ENCODE measurements at places on chromosomes 3 and 15.

GRCh38 chr15:68081869-68082505 is 27.9 kb downstream of the PIAS1 start:
- no peak for DNase-seq

- no peak for DNase-seq
Observed at GRCh38 chr3:196883361-196883760, 15.6 kb downstream of the SENP5 start.

- DNase-seq: no peak
Observed at GRCh38 chr3:4849136-4849535, 130.1 kb upstream of the BHLHE40 start.

GRCh38 chr3:170809007-170809974 is 60.7 kb downstream of the RPL22L1 start:
- no peak for DNase-seq

DNA sequence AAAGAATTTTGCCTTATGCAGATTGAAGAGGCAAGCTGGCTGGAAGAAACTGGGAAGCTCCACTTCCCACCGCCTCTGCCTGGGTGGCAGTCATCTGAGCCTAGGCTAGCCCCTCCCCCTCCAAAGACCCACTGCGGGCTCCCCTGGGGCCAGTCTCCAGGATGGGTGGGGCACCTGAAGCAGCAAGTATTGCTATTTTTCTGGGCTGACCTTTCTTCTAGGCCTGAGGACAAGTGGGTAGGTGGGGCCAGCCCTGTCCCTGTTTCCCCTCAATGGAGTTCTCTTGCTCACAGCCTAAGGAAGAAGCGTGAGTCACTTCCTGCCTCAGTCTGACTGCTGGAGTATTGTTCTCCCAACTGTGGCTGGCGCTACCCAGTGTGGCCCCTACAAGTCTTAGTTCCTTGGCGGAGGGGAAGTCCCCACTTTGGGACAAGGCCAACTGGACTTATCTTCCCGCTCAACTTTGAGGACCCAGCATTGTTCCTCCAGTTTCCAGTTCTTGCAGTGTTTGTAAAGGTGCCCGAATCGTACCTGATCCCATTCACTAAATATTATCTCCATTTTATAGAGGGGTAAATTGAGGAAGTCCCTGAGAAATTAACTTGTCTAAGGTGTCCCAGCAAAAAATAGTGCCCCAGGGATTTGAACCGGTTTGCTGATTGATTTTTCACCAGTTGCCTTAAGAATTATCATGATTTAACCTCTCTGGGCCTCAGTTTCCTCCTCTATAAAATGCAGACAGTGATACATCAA is 1.4 kb downstream of the FURIN start:
- DNase-seq: no peak

GRCh38 chr3:21446945-21447475 is 304.0 kb downstream of the ZNF385D start:
- DNase-seq: no peak

GRCh38 chr15:31384568-31384967 is 57.9 kb downstream of the KLF13 start:
- DNase-seq: no peak

DNA sequence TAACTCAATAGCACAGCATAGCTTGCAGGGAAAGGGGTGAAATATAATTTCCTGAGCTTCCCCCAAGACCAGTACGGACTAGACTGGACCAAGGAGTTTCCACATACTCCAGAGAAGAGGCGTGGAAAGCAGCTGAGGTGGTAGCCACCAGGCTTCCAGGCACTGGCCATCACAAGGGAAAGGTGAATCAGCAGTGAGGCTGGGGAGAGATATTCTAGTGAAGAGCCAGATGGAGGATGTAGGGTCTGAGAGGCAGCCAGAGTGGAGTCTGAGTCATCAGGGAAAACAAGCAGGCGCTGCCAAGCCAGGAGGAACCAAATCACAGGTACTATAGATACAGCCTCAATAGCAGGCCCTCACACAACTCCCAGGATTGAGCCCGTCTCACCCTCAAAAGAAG is 9.6 kb upstream of the RASA2 start:
- no peak for DNase-seq

- DNase-seq: no peak
Observed at GRCh38 chr15:90588427-90588826, 58.7 kb downstream of the CRTC3 start.

DNA sequence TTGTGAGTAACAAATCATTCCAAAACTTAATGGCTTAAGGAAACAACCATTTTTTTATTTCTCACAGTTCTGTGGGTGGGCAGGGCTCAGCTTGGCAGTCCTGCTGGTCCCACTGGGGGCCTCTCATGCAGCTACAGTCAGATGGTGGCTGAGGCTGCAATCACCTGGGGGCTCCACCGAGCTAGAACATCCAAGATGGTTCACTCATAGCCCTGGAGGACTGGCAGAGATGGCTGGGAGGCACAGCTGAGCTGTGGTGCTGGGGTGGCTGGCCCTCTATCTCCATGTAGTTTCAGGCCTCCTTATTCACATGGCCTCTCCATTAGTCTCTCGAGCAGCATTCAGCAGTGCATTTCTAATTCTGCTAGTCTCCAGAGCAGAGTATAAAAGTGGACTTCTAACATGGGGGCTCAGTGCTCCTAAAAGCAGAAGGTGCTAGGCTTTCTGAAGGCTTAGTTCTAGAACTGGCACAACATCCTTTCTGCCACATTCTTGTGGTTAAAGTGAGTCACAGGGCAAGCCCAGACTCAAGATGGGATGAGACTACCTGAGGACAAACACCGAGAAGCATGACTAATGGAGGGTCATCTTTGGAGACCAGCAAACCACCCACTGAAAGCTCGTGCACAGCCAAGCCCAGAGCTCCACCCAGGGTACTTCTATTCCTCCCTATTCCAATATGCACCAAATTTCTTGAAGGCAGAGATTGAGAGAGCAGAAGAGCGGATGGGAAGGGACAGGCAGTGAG is 6.3 kb downstream of the CAV3 start:
- DNase-seq: no peak

GRCh38 chr3:158711886-158712285 is 20.4 kb downstream of the RARRES1 start:
- DNase-seq: no peak

DNA sequence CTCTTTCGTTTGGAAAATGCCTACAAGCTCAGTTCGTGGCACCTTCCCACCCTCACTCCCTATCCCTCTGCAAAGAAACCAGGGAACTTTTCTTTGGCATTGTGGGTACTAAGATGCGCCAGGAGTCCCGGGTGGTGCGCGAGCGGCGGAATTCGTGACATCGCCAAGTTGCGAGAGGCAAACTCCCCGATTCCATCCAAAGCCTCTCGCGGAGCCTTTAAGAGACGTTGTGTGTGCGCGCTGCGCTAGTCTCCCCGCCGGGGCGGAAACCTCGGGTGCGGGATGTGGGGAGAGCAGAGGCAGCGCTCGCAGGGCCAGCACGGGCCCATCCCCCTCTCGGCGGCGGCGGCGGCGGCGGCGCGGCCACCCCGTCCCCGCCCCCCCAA is 443 bp upstream of the NR2F2 start:
- no peak for DNase-seq

DNA sequence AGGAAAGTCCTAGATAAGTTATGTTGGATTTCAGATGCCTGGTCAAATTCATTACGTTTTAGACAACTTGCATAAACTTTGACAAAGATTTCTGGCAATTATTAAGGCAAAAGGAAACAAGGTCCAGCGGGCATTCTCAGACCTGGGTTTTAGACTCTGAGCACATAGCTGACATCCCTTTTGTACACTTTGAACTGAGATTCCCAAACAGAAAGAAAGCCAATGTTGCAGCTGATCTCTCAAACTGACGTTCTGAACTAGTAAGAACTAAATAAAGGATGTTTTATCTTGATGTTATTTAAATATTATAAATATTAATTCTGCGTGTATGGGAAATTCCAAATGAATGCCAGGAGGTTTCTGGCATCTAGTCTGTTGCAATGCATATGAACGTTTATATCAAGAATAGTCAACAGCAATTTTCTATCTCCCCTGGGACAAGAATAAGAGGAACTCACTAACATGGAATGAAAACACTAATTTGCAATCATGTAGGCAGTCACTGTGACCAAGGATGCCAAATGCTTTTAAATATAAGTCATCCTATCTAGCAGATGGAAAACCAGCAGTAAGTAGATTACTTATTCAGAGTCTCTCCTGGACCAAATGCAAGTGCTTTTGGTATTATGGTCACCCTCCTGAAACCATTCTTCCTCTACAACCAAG is 202.1 kb downstream of the GREM1 start:
- DNase-seq: no peak

- DNase-seq: no peak
Observed at GRCh38 chr3:144031938-144032337, 60.3 kb downstream of the DIPK2A start.

GRCh38 chr3:25288413-25288812 is 139.7 kb upstream of the RARB start:
- no peak for DNase-seq

- no peak for DNase-seq
Observed at GRCh38 chr3:31027191-31027761, 132.8 kb upstream of the GADL1 start.

DNA sequence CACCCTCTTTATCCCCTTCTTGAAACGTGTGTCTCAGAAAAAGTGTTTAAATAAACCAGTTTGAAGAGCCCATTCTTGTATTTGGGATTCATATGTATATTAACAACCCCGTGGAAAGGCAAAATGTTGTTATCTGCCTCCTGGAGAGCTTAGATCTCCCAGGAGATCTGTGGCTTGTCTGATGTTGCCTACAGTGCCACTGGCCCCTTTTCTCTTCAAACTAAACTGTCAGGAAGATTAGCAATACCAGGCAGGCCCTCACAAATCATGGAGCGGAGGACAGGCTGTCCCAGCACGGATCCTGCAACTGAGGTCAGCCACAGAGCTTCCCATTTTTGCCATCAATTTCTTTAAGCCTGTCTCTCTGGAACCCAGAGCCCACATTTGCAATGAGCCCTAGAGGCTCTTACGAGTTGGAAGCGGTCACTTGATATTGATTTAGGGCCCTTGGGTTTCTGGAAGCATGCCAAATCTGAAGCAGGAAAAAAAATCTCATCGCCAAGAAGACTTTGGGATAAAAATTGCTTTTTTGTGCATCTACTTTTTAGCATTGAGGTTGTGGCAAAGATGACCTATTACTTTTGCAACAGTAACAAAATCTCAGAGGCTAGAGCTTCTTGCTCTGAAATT is 234.1 kb downstream of the OPA1 start:
- no peak for DNase-seq

GRCh38 chr15:53576841-53577240 is 182.6 kb downstream of the WDR72 start:
- DNase-seq: no peak

DNA sequence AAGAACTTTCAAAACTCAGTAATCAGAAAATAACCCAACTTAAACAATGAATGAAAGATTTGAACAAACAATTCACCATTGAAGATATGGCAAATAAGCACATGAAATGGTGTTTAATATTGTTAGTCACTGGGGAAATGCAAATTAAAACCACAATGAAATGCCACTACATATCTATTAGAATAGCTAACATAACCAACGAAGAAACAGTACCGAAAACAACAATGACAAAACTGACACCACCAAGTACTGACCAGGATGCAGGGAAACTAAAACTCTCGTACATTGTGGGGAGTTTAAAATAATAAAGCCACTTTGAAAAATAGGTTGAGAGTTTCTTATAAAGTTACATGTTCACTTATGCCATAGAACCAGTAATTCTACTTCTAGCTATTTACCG is 69.1 kb downstream of the KBTBD8 start:
- DNase-seq: no peak

DNA sequence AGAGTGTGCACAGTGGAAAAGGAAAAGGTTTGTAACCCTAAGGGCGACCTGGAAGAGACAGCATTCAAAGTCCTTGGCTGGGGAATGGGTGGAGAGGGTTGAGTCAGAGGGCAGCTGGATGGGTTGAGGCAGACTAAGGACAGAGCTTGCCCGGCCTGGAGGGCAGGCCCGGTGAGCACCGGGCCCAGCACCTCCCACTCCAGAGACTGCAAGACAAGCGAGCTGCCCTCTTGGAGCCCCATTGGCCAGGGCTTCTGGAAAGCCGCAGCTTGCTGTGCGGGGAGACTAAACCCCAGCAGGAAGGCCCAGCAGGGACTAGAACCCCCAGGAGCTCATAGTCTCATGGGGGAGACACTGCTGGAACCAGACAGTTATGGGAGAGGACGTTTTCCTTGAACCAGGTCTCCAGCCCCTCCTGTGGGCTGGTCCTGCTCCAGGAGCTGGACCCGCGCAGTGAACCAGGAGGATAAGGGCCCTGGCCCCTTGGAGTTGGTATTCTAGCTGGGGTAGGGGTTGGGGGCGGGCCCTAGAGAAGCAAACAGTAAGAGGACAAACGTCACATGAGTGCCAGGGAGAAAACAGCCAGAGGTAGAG is 59.1 kb downstream of the RGMA start:
- no peak for DNase-seq

DNA sequence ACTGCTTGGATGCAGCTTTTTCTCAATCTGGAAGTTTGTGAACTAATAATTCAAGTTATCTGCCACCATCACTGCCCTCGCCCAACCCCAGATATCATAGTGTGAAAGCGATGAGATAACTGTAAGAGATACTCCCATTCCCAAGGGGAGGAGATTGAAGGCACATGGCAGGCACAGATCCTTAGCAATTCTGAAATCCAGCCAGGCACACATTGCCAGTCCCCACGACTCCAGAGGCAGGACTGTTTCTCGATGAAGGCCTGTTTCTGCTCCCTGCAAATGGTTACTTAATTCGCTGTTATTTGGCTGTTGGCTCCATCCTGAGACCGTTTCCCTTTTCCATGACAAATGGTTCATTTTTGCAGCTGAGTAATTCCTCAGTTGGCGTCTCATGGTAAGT is 63.2 kb upstream of the NEDD4 start:
- DNase-seq: no peak

- peak; percentile 60 for DNase-seq
Observed at GRCh38 chr3:49903451-49904424, at the start of gene MST1R. Gene MST1R, minus strand, starts transcription at chr3:49903873. Its CDS starts 264 bp downstream, at chr3:49903609.

DNA sequence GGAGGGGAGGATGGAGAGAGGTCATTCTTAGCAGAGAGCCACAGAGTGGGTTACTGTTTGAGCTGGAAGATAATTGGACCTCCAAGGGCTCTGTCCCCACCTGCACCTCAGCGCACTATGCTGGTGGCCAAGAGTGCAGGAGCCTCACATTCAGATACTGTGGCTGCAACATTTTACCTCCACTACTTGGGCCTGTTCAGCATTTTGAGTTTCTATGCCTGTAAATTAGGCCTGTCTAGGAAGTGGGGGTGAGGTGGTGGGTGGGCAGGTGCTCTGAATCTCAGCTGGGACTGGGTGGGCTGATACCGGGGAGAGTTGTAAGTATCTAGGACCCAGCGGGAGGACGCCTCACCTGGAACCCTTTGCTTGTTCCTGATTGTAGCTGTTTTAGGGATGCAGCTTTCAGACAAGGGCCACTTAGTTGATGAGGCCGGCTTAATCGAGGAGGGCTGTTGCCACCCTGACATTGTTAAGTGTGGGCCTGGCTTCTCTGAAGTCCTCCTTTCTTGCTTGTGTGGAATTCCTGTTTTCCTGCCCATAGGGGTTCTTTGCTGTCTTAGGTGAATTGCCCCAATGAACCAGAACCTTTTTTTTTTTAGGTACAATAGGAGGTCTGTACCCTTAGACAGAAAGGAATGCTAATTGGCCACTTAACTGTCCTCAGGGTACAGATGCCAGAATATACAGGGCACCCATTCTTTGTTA is 83.8 kb downstream of the SMAD3 start:
- DNase-seq: no peak

GRCh38 chr15:39115379-39116057 is 465.4 kb upstream of the THBS1 start:
- no peak for DNase-seq

GRCh38 chr3:7275396-7275795 is 414.5 kb downstream of the GRM7 start:
- no peak for DNase-seq

Data from activated CD4-positive, alpha-beta T cell treated with anti-CD3 and anti-CD28 coated beads, Interleukin-2, amount 50 U/mL, for 24 hours (primary cell).